Cerebellar nuclear complex (tissue), 1 donor: ENCODE measurements at places on chromosomes 2 and 18.

GRCh38 chr2:237350597-237350996, 63.4 kb downstream of the COL6A3 start:
- DNase-seq = no peak

DNA sequence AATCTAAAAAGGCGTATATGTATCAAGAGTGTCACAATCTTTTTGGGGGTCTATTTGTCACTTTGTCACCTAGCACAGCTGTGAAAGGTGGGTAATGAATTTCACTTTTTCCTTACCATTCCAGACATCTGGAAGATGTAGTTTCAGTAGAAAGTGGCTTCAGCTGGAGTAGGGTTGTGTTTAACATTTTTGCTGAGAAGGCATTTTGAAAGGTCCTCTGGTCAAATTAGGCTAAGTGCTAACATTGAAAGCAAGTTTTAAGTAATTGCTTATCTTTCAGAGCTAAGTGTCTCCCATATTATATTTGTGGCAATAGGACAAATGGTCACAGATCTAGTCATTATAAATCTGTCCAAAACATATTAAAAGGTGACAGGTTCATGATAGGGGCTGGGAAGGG, 542.1 kb upstream of the SPHKAP start:
- DNase-seq = no peak

- no peak for DNase-seq
These were observed 58.2 kb downstream of the TWSG1 start for GRCh38 chr18:9392726-9393125.

DNA sequence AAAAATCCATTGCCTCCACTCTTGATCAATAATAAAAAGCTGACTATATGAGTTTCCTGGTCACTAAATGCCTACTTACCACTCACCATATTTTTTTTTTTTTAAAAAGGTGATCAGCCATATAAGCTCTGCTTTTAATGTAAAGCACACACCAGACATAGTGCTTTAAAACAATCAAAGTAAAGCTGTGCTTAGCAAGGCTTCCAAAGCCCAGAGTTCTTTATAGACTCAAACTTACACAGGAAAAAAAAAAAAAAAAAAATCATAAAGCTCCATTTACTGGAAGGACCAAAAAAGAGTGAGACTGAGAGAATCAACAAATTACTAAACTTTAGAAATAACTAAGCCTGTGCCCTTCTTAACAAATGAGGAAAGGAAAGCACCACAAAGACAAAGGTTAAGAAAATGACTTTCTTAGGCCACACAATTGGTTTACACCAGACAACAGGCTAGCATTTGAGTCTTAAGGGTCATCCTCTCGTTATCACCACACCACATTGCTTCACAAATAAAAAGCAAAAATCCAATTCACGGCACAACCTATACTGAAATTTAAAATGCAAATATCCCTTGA, 11.2 kb downstream of the ACVR1 start:
- DNase-seq = no peak

- no peak for DNase-seq
These were observed 254.1 kb downstream of the PRKCE start for GRCh38 chr2:45905632-45905958.

- no peak for DNase-seq
These were observed 337.6 kb upstream of the FIGN start for GRCh38 chr2:164073101-164074074.

DNA sequence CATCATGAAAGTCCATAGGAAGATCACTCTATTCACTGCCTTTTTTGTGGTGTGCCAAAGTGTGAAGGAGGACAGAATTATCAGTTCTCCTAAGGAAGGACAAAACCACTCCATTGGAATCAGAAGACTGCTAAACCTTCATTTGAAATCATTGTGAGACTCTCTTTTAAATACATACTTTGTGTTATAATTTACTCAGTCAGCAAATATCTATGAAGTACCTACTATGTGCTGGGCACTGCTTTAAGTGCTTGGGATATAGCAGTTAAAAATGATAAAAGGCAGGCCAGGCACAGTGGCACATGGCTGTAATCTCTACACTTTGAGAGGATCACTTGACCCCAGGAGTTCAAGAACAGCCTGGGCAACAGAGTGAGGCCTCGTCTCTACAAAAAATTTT, 692.3 kb downstream of the DSC3 start:
- DNase-seq = no peak

GRCh38 chr2:23545811-23546210, 160.8 kb downstream of the KLHL29 start:
- DNase-seq = no peak

GRCh38 chr2:54845514-54845913, 122.1 kb downstream of the EML6 start:
- no peak for DNase-seq

GRCh38 chr2:121599963-121600651, 49.2 kb downstream of the CLASP1 start:
- no peak for DNase-seq

DNA sequence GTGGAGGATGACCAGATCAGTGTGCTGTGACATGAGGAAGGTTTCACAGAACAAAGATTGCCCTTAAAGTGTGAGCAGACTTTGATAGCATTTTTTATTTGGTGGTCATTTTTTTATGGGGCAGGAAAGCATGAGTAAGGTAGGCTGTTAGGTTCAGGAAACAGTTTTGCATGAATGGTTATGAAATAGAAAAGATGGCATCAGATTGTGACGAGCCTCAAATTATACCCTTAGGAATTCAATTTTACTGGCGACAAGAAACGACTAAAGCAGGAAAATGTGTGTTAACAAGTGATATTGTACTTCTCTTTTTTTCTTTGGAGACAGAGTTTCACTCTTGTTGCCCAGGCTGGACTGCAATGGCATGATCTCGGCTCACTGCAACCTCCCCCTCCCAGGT, 44.7 kb downstream of the PIK3C3 start:
- DNase-seq = no peak

GRCh38 chr18:6039055-6039454, 143.7 kb upstream of the TMEM200C start:
- DNase-seq = no peak

GRCh38 chr2:77746780-77747179, 224.6 kb upstream of the LRRTM4 start:
- no peak for DNase-seq

- no peak for DNase-seq
These were observed 31.1 kb upstream of the CXCR4 start for GRCh38 chr2:136149011-136149410.

DNA sequence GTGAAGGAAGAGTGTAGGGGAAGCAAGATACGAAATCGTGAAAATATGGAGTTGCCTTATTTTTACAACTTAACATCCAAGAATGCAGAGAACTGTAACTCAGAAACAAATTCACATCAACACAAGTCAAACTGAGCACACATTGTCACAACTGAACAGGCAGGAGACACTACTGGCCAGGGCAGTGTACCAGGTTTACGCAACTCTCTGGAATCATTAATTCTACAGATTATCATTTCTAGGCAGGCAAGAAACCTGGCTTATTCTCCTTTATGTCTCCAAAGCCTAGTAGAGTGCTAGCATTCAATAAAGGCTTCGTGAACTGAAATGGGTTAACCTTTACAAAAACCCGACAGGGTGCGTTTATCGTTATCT, 584 bp downstream of the COA5 start:
- DNase-seq = no peak

DNA sequence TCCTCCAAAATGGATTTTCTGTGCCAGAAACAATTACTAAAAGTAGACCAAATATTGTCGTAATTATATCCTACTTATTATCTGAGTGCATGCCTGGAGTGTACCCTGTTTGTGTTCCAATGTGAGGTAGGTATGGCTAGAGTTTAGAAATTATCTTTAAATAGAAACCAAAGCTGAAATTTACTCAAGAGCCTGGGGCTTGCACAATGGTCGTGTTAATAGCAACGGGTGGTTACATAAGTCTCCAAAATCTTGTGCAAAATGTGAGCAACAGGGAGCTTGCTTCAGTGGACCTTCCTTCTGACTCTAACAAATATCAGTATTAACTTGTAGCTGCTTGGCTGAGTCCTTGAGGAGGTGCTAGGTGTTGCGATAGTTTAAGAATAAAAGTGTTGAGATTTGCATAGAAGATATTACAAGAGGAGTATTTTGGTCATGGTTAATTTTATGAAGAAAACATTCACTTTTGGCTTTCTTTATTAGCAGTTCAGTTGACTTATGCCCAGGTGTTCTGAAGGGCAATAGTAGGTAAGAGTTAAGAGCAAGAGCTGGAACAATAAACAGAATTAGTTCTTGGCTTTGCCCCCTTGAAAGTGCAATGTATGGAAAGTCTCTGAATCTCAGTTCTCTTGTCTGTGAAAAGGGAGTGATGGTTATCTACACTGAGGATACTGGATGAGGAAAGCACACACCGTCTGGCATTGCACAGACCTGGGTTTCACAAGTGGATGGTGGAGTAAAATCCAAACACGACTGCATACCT, 4.6 kb downstream of the CXCR4 start:
- DNase-seq = no peak

DNA sequence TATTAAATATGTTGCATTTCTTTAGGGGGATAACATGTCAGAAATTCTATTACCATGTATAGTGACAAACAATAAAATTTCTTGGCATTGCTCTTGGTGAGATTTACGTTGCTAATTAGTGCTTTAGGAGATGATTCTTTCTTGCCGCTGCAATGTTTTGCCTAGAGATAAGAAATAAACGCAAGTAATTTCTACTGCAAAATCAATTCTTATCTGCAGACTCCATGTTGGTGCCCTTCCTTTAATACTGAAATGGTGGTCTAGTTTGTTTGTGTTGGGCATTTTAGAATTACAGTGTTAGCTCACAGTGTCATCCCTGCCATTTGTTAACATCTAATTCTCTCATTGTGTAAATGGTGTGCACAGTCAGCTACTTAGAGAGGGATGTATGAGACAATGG, 34.6 kb downstream of the ASXL3 start:
- no peak for DNase-seq

DNA sequence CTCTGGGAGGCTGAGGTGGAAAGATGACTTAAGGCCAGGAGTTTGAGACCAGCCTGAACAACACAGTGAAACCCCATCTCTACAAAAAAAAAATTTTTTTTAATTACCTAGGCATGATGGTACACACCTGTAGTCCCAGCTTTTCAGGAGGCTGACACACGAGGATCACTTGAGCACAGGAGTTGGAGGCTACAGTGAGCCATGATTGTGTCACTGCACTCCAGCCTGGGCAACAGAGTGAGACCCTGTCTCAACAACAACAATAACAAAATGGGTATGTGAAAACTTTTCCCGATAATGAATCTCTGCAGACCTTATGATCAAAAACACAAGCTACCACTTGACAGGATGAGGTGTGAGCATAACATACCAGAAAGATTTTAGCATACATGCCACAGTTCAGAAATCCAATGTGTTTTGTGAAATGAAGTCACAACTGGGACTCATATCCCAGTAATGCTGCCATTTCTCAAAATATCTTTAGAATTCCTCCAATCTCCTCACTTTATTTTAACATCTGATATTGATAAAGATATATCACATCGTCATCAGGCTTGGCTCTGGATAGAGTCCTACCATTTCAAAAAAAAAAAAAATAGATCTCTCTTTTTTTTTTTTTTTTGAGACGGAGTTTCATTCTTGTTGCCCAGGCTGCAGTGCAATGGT, 74.0 kb upstream of the PELI1 start:
- no peak for DNase-seq

GRCh38 chr2:49936965-49937364, 782.6 kb upstream of the FSHR start:
- no peak for DNase-seq

DNA sequence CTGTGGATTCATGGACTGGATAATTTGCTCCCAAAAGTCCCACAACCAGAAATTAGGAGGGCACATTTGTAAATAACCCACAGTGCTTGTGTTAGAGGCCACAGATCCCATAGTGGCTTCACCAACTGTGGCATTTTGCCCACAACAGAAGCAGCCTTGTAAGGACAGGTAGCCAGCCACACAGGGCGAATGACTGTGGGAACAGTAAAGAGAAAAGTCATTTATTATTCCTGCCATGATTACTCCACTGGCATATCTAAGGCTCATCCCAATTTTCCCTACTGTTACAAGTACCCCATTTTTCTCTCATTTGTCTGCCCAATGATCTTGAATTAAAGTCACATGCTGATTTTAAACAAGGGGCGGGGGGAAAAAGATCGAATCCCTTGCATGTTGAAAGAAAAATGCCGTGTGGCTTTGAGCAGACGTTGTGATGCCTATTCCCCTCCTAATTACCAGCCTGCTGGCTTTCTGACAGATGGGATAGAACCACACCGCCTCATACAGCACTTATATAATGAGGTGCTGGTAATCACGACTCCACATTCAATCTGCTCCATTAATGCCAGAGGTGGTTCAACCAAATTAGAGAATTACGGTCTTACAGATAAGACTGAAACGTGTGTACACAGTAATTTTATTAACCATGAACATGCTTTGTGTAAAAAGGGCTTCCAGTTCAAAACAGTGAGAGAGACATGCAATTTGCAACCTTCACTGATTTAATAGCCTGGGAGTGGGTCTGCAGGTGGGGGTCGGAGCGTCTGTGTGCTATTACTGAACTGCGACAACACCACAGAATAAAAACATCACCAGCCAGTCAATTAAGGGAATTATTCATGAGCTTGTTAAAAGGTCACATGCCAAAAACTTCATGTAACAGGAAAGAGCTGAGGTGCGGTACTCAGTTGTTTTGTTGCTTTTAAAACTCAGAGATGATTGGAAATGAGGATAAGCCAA, 196.0 kb downstream of the TMEM163 start:
- DNase-seq = no peak

DNA sequence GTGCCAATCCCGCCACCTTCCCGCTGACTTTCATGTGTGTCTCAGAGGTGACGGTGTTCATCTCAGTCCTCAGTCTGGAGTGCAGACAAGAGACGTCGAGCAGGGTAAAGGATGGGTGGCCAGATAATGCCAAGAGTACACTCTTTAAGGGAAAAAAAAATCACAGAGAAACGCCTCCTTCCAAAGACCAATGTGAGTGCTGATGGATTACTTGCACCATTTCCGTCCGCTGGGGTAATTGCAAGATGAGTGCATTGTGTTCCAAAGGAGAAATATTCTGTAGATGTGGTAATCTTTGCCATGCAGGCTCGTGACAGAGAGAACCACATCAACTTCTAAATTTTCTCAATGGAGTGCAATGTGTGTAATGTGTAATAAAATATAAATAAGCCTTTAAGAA, 81.0 kb downstream of the KLHL29 start:
- no peak for DNase-seq

DNA sequence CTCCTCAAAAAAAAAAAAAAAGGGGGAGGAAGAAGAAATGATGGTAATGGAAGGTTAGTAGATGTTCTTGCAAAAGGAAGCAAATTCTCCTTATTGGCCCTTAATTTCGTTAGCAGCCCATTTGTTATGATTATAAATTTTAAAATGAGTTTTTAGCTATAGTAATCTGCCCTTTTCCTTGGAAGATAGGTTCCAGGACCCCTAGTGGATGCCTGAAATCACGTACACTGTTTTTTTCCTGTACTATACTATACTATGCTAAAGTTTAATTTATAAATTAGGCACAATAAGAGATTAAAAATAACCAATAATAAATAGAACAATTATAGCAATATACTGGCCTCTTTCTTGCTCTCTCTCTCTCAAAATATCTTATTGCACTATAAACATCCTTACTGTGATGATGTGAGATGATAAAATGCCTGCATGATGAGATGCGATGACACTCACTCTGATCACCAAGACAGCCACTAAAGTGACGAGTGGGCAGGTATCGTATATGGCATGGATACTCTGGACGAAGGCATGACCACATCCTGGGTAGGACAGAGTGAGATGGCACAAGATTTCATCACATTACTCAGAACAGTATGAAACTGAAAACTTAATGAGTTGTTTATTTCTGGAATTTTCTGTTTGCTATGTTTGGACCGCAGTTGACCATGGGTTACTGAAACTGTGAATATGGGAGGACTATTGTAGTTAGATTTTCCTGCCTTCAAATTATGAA, 87.2 kb downstream of the KCTD18 start:
- no peak for DNase-seq
